NCI-H1092 treated with DMSO at 0.1 percent for 48 hours (cell line): ENCODE measurements at places on chromosomes 5 and 9.

DNA sequence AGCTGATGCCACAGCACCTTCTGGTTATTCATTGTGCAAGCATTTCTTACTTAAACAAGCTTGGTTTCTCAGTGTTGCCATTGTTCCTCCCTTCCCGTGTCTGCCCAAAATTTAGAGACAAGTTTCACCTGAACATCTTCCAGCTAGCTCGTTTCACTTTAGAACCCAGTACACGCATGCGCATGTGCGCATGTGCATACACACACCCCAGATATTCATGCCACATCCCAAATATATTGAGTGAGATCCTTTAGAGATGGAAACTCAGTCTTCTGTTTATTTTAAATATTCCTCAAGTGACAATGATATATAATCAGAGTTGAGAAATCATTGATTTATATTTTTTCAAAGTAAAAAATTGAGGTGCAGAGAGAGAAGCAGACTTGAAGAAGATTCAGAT is 147.6 kb downstream of the PLK2 start:
- DNase-seq = no peak

DNA sequence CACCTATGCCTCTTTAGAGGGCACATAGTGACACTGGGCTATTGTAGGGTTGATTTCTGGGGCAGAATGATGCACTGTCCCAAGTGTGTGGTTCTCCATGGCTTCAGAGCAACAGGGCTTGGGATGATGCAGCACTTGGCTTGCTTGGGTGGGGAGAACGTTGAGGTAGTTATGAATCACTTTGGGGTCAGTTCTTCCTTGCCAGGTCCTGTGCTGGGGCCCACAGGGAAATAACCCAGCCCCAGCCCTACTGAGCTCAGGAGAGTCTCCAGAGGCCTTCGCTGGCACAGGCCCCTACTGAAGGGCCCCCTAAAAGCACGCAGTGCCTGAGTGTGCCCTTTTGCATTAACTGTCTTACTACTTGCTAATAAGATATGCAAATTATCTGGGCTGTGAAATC is 24.2 kb downstream of the JADE2 start:
- DNase-seq = no peak

GRCh38 chr9:75911390-75911789 is 20.9 kb downstream of the PCSK5 start:
- DNase-seq = no peak

DNA sequence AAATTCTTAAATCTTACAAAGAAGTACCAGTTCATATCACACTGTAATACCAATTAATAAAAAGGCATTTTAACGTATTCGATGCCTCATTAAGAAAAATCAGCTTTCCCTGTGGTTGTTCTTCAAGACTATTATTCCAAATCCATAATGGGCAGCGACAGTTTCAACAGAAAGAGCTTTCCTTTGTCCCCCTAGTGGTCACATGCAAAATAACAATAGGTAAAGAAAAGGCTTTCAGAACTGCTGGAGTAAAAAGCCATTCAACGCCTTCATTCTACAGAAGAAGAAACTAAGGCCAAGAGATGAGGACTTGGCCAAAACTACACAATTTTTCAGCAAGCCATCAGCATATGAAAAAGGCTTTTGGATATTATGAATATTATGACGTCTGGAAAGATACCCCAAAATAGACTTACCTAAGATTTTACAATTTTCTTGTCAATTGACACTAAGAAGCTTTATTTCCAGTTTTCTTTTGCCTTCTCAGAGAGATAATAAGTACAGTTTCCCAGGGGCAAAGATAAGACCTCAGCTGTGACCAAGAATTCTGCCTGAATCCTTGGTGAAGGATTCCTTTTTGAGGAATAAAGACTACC is 6.7 kb upstream of the CDH6 start:
- DNase-seq = peak; percentile 18

DNA sequence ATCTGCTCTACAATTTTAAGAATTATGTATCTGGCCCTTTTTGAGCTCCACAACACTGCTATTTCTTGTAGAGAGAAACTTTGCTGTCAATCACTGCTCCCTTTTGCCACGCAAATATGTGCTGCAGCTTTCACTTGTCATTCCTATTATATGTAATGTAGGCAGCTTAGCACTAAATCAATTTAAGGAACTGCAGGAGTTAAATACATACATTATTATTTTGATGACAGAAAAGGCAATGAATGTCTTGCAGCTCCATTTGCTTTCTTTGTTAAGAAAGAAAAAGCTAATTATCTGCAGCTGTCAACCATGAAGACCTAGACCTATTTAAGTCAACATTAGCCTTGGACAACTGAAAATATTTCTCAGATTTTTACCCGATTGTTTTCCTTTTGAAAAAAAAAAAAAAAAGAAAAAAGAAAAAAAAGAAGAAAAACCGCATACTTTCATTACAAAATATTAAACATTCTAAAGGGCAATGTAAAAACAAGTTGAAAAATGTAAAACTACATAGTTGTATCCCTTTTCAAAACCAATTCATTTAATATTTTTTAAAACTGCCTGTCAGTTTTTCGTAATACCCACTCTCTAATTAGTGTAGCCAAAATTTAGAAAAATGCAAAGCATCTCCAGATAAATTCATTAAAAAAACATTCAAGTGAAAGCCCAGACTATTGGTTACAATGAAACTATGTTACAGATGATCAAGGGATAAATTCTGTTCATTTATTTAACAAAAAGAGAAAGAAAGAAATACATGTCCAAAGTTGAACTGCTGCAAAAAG is 57.2 kb downstream of the RFX3 start:
- DNase-seq = no peak

- no peak for DNase-seq
Measured at GRCh38 chr9:116278326-116278725, 124.7 kb downstream of the PAPPA start.

GRCh38 chr9:93041108-93041802 is 17.2 kb upstream of the SUSD3 start:
- DNase-seq = no peak

GRCh38 chr5:102090770-102091169 is 205.3 kb downstream of the SLCO4C1 start:
- peak; percentile 34 for DNase-seq

DNA sequence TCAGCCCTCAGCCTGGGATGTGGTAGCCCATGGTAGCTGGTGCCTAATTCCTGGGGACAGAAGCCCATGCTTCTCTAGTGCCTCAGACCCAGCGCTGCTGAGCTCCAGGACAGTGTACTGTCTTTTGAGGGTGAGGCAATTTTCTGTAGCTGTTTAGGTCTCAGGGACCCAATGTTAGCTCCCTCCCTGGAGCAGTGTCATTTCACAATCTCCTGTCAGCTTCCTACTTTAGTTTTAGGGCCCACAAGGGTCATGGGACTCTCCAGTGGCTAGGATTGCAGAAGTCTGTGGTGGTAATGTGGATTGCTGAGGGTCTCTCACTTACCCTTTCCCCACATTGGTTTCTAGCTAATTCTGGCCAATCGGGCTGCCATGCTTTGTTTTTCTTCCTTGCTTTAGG is 67.7 kb upstream of the CCL21 start:
- DNase-seq = no peak

DNA sequence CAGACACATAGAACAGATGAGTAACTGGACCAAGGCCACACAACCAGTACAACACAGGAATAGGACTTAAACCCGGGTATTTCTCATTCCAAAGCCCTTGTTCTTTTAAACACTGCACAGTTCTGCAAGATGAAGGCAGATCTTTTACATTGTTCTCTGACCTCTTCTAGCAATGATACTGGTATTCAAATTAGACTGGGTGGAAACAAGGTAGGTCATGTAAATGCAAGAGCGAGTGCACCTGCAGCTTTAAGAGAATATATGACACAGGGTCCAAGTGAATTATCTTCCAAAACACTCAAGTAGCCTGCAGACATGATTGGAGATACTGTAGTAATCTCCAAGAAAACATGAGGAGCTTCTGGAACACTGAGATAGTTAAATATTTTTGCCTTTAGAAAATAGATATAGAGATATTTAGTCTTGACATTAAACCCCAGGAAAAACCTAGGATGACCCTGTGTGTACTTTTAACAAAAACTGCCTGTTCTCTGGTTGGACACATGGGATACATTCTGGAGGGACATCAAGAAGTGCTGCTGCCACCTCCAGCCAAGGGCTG is 130.6 kb upstream of the EPB41L4A start:
- no peak for DNase-seq

GRCh38 chr9:93028448-93029006 is 30.0 kb upstream of the SUSD3 start:
- no peak for DNase-seq
